Inflammatory macrophage (primary cell): ENCODE measurements at places on chromosomes 2 and 18.

GRCh38 chr2:45941531-45942236, 290.2 kb downstream of the PRKCE start:
- DNase-seq, result no peak

DNA sequence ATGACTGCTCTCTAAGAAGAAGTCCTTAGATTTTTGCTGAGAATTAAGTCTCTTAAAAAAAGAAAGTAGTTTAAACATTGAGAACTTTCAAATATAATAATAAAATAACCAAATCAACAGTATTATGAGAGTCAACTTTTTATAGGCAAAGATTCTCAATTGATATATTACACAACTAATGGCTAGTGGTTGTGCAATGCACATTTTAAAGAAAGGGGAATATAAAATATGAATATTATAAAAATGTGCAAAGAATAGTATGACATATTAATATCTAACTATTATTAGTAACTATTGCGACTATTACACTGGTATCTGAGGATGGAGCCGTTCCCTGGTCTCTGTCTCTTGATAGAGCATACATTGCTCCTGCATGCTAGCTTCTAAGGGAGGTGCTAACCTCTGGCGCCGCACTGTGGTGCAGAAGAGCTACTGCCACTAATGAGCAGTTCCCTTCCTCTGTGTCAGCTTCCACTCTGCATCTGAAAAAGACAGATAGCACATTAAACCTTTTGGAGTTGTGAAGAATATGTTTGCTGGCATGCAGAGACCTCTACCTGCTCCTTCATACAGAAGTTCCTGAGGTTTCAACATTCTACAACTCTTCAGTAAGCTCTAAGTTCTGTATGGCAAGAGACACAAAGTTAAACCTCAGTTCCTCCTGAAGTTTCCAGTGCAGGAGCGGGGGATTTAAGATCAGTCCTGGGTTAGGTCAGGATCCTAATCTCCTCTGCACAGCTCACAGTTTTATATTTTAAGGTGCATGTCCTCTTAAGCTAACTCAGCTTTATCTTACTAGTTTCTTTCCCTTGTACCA, 3.5 kb upstream of the SLC9A2 start:
- DNase-seq, result peak; percentile 60

DNA sequence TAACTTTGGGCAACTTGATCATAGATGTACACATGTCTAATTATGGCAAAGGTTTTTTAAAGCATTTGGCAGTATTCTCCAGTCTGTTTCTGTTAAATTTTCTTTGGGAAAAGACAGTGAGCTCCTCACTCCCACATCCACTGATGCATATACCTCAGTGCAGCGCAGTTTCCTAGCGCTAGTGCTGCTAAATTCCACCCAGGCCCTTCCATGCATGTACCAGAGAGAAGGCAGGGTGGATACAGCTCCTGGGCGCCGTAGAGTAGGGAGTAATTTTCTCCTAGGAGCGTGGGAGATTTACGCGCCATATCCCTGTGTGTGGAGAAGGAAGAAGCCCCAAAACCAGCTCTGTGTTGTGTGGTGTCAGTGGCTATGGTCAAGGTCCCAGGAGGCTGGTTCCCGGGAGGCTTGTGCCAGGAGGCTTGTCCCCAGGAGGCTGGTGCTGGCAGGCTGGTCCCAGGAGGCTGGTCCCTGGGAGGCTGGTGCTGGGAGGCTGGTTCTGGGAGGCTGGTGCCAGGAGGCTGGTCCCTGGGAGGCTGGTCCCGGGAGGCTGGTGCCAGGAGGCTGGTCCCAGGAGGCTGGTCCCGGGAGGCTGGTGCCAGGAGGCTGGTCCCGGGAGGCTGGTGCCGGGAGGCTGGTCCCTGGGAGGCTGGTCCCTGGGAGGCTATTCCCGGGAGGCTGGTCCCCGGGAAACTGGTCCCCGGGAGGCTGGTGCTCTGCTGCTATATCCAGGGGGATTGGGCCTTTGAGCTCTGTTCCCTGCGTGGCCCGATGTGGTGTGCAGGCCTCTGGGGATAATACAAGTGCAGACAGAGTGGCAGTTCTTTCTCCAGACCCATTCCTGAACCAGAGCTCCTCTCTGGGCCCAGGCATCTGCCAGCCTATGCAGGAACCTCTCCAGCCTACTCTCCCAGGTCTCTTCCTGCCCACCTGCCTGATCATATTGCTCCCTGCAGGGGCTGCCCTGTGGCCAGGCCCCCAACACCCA, 161.2 kb downstream of the SEPTIN10 start:
- DNase-seq, result no peak

GRCh38 chr2:217709478-217710210, 293.2 kb downstream of the TNS1 start:
- no peak for DNase-seq

GRCh38 chr2:133416736-133417135, 151.5 kb downstream of the NCKAP5 start:
- DNase-seq, result no peak

- no peak for DNase-seq
These were observed 27.8 kb upstream of the MAP4K3 start for GRCh38 chr2:39464864-39465263.

GRCh38 chr2:64018701-64019082, 536 bp downstream of the VPS54 start:
- DNase-seq, result peak; percentile 58

GRCh38 chr2:156077041-156077742, 255.3 kb downstream of the NR4A2 start:
- no peak for DNase-seq

- DNase-seq, result no peak
These were observed 243.6 kb downstream of the NEDD4L start for GRCh38 chr18:58287353-58288274.

- no peak for DNase-seq
These were observed 332.1 kb upstream of the SOX11 start for GRCh38 chr2:5360081-5360480.

DNA sequence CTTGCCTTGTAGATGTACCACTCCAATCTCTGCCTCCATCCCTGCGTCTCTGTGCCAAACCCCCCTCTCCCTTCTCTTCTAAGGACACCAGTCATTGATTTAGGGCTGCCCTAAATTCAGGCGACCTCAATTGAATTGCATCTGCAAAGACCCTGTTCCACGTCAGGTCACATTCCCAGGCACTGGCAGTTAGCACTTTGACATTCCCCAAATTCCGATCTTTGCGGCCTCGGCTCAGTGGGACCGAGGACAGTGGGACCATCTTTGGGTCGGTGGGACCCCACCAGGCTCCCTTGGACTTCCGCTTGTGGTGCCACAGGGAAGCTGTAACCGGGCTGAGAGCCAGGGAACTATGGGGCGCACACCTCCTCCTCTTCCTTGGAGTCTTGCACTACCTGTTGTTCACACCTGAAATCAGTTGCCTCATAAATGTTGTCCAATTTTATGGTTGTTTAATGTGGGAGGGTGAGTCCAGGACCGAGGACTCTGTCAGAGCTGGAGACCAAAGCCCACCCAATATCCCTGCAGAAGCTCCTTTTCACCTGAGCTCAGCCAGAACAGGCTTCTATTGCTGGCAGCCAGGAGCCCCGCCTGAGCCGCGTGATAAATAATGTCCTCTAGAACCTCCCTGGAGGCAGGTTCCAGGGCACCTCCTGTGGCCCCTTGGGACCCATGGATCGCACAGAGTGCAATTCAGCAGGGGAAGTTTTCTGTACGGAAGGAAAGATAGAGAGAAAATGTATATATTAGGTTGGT, 271.6 kb downstream of the EIPR1 start:
- no peak for DNase-seq

DNA sequence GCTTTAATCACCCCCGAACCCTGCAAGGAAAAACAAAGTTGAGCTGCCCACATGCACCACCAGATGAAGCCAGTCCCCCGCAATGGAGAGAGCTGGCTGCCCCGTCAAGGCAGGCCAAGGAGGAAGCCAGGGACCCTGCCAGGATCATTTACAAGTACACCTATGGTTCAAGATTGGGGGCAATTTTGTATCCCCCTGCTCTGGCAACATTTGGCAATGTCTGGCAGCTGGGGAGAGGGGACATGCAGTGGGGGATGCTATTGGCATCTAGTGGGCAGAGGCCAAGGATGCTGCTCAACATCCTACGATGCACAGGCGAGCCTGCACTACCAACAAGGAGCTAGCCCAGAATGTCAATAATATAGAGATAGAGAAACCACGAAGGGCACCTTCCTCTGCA, 1.9 kb downstream of the ACTR1B start:
- no peak for DNase-seq

GRCh38 chr2:139885921-139886498, 1105.8 kb upstream of the NXPH2 start:
- DNase-seq, result no peak

DNA sequence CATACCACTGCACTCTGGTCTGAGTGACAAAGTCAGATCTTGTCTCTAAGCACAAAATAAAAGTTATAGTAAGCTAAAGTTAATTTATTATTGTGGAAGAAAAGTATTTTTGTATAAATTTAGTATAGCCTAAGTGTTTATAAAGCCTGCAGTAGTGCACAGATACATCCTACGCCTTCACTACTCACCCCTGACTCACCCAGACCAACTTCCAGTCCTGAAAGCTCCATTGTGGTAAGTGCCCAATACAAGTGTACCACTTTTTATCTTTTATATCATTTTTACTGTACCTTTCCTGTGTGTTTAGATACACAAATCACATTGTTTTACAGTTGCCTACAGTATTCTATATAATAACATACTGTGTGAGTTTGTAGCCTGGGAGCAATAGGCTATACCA, 57.5 kb downstream of the UBE2E3 start:
- no peak for DNase-seq

DNA sequence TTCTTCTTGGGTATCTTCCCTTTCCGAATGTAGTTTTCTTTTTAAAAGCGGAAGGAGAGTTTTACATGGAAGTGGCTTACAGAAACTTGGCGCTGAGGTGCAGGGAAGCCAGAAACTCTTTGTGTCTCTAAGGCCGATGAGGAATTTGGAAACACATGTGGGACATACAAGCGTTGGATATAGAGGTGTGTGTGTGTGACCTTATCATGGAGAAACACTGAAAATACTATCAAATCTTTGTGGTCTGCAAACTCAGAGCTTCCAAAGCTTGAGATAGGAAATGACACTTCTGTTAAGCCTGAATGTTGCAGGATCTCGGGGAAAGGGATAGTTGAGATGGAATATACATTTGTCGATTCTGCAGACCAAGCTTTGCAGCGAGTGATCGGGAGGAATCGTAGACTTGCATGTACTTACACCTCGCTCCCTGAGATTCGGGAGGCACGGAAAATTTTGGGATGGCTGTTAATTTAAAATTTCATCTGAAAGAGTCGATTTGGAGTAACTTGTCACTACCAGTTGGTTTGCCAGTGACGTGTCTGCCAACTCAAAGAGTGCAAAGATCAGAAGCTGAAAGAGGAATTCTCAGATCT, 1.0 kb downstream of the NAB1 start:
- peak; percentile 67 for DNase-seq

GRCh38 chr2:1496359-1496821, 83.1 kb downstream of the TPO start:
- DNase-seq, result no peak

DNA sequence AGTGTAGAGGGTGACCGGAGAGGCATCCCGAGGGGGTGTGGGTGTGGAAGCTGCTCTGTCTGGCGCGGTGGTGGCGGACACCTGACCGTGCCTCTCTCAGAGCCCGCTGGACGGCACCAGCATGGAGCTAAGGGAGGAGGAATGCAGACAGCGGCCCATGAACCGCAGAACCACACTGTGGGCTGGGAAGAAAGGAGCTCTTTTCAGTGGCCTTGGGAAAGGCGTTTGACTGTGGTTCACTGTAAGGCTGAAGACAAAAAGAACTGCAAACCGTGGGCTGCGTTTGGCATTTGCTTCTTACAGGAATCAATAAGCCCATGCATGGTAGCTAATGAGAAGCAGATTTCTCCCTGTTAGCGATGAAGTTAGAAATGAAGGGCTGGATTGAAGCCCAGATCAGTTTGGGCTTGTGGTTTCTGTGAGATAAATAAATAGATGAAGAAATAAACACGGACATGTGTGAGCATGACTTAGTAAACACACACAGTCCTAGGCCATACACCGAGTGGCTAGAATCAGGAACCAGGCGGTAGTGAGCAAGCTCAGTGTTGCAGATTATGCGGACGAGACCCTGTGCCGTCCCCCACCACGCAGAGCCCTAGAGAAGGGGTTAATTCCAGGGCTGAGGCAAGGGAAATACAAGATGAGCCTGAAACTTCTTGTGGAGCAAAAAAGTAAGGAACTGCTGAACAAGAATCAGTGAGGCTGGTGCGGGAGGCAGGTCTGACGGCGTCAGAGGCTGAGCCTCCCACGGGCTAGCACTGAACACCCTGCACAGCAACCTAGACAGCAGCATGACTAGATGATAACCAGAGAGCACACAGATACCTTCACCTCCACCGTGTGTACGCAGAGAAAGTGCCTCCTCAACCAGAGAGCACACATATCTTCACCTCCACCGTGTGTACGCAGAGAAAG, 29.3 kb upstream of the NFATC1 start:
- no peak for DNase-seq

- DNase-seq, result no peak
These were observed 43.0 kb downstream of the CENPO start for GRCh38 chr2:24836206-24836605.
